ENCODE measurements at places on chromosomes 2 and 18.
A peak's percentile ranks its signal among the peaks of the same experiment; 100 is the strongest.

- no peak for DNase-seq
These were observed 190.7 kb upstream of the CCDC68 start for GRCh38 chr18:55149994-55150393.

- DNase-seq, result peak; percentile 44
These were observed 126.8 kb downstream of the ZNF521 start for GRCh38 chr18:25225151-25225550.

DNA sequence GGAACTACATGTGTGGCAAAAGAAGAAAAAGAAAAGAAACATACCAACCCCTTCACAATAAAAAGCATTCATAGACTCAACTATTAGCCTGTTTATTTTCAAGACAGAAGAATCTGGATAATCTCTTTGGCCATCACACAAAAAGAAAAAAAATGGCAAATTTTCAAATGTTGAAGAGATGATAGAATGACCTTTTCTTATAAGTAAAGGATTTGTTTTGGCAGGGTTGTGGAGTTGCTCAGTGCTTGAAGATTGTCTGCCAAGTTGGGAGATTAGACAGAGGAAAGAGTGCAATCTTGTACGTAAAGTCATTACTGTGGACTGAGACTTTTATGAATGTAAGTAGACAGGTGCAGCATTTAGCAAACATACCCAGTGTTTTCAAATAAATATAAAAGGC is 18.5 kb upstream of the FAM171B start:
- DNase-seq, result no peak

GRCh38 chr18:46411867-46412690 is 244.9 kb downstream of the LOXHD1 start:
- DNase-seq, result no peak

DNA sequence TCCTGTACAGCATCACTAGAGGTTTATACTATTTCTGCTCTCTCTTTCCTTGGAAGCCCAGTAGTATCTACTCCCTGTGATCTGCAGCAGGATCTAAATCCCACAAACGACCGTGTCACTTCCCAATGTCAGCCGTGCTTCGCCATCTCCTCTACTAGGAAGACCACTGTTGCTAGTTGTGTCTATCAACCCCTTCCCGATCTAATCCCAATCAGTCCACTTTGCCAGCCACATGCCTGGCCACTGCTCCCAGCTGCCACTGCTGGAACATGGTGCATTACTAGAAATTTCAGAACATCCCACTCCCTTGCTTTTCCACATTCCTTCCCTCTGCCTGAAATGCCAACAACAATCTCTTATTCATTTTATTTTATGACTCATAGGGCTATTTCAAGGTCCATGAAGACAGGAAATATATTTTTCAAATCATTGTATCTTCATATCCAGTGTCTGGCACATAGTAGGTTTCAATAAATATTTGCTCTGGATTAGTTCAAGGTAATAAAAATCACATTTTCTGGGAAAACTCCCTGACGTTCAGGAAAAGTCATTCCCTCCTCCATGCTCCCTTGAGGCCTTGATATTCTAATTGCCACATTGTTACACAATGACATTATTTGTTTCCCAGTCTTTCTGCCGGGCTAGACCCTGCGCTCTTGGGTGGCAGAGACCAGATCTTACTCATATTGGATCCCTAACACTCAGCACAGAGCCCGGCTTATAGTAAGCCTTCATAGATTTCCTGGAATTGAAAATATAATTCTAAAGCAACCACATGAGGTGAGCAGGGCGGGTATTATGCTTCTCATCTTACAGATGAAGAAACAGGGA is 2.1 kb upstream of the TRIB2 start:
- no peak for DNase-seq

DNA sequence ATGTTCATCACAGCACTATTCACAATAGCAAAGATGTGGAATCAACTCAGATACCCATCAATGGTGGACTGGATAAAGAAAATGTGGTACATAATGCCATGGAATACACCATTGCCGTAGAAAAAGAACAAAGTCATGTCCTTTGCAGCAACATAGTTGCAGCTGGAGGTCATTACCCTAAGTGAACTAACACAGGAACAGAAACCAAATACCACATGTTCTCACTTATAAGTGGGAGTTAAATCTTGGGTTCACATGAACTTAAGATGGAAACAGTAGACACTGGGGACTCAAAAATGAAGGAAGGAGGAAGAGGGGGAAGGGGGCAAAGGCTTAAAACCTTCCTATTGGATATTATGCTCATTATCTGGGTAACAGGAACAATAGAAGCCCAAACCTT is 228.1 kb upstream of the RAB6C start:
- DNase-seq, result peak; percentile 51

DNA sequence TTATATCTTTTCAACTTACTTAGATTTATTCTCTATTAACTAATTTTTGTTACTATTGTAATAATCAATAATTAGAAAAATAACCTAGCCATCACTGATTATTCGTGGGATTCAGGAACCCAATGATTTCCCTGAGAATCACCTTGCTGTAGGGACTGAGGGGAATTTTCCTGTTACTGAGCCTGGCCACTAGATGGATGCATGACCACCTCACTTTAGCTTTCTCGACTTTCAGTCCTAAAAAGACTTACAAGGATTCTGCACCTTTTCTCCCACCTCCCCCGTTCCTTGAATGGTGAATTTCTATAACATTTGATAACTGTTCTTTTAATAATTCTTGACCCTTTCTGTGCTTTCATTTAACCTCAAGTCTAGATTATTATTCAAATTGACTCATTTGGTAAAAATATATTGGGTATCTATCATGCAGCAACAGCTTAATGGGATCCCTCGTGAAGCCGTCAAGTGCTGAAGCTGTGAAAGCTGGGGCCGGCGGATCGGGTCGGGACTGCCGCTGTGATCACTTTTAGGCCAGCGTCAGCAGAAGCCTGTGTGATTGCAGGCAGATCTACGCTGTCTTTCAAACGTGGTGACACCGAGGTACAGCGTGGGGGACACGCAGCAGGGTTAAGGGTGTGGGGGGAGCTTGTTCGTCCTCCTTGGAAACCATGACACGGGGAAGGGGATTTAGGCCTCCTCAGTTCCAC is 38.8 kb upstream of the TMEM18 start:
- no peak for DNase-seq

DNA sequence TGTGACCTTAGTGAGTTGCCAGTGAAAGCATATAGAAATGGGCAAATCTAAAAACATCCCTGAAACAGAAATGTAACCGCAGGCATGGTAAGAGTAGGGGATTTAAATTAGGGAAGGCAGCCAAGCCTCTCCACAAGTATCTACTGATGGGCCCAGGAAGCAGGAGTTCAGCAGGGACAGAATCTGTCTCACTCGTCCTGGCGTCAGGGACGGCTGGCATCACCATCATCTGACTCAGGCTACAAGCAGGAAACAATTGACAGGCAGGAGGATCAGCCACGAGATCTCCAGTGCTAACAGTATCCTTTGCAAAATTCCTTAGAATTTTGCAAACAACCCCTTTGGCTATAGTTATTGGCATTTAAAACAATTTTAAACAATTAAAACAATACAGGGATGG is 61.3 kb downstream of the SMAD4 start:
- DNase-seq, result no peak

- no peak for DNase-seq
These were observed 39.3 kb downstream of the PELI1 start for GRCh38 chr2:64104933-64105332.

DNA sequence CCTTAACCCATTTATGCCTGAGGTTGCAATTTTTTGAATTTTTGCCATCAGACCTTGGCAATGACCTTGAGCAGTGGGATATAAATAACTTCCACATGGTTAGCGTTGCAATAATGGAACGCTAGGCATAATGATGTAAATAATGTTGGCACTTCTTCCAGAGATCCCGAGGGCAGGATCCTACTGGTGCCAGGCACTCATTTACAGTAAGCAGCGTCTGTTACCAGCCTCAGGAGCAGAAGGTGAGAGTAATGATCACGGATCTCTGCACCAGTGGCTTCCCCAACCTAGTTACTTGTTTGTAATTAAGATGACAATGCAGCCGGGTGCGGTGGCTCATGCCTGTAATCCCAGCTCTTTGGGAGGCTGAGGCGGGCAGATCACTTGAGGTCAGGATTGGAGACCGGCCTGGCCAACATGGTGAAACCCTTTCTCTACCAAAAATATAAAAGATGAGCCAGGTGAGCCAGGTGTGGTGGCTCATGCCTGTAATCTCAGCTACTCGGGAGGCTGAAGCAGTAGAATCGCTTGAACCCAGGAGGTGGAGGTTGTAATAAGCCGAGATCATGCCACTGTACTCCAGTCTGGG is 41.9 kb downstream of the CPO start:
- DNase-seq, result no peak

DNA sequence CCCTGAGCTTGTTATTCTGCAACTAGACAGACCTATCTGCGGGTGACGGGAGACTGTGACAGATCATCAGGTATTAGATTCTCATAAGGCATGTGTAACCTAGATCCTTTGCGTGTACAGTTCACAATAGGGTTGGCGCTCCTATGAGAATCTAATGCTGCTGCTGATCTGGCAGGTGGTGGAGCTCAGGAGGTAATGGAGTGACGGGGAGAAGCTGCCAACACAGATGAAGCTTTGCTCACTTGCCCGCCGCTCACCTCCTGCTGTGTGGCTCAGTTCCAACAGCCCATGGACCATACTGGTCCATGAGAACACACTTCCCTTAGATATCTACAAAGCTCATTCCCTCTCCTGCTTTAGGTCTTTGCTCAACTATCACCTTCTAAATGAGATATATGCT is 198.2 kb upstream of the SMAD7 start:
- DNase-seq, result no peak

GRCh38 chr2:192499476-192499875 is 304.7 kb upstream of the TMEFF2 start:
- no peak for DNase-seq

- no peak for DNase-seq
These were observed 31.6 kb upstream of the VWC2L start for GRCh38 chr2:214379227-214379626.

All from inflammatory macrophage treated with lipopolysaccharide for 4 hours (primary cell).